A549 treated with Mapracorat at 1 μM for 4 hours (cell line): ENCODE measurements at places on chromosomes 7 and 10. TPM values are rescaled to one million over a fixed set of nuclear protein-coding genes. Genes with fewer than 3 reads are reported as not detected.

Gene NXPH1
- total RNA-seq = not detected in 5 replicates

Gene PALD1
- total RNA-seq = 5.8 to 7.4 TPM (median 6.7 TPM) in 5 replicates

Gene EGFR
- 85.7 to 122 TPM (median 97.1 TPM) in 5 replicates for total RNA-seq

Gene PDZD8
- total RNA-seq = 18.0 to 28.2 TPM (median 24.1 TPM) in 5 replicates

Gene OR2A7
- not detected in 5 replicates for total RNA-seq

Gene LAMB4
- total RNA-seq = 0.08 to 0.38 TPM (median 0.14 TPM) in 5 replicates

Gene RAB19
- not detected in 5 replicates for total RNA-seq

Gene TMEM229A
- not detected in 5 replicates for total RNA-seq

Gene SPDYE6
- total RNA-seq = not detected in 5 replicates
